CD4-positive, alpha-beta T cell treated with Interleukin-10 for 1 hour (primary cell): ENCODE measurements at places on chromosomes 1 and 21.

GRCh38 chr1:159205225-159205624, 550 bp downstream of the ACKR1 start:
- DNase-seq: no peak

DNA sequence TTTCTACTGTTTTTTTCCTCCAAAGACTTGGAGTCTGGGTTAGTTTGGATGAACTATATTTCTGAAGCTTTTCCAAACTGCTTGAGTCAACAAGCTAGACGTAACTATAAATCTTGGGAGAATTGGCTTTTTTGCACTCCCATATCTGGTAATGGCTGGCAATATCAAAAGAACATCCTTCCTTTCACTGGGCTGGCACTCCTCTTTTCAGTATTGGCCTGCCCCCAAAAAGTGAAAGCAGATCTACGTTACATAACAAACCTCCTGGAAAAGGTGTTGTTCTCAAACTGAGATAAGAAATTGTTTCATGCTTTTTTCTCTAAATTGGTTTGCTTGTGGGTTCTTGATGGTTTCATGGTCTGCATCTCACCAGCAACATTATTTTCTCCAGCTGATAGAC, 499.3 kb downstream of the NEGR1 start:
- DNase-seq: no peak

DNA sequence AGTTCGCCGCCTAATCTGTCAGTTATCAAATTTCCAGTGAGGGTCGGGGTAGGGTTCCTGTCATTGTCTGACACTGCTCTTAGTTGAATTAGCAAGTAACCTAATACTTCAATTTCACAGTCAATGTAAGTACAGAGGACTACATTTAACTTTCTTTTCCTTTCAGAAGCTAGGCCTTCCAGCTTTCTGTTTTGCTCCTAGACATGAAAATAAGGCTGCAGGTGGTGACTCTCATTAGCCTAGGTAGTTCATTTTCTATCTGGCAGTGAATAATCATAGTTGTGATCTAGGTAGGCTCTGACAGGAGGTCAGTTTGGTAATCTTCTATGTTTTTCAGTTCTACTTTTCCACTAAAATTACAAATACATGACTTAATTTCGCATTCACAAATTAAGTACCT, 783.1 kb downstream of the MRPL39 start:
- DNase-seq: no peak

GRCh38 chr1:226641671-226642231, 93.2 kb downstream of the STUM start:
- DNase-seq: no peak

DNA sequence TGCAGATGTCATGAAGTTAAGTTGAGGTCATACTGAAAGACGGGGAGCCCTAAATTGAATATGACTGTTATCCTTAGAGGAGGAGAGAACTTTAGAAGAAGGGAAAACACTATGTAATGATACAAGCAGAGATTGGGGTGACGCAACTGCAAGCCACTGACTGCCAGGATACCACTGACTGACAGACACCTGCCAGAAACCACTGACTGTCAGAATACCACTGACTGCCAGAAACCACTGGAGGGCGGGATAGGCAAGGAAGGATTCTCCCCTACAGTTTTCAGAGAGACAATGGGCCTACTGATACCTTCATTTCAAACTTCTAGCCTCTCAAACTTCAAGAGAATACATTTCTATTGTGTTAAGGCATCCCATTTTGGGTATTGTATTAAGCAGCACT, 388.7 kb downstream of the USH2A start:
- no peak for DNase-seq

DNA sequence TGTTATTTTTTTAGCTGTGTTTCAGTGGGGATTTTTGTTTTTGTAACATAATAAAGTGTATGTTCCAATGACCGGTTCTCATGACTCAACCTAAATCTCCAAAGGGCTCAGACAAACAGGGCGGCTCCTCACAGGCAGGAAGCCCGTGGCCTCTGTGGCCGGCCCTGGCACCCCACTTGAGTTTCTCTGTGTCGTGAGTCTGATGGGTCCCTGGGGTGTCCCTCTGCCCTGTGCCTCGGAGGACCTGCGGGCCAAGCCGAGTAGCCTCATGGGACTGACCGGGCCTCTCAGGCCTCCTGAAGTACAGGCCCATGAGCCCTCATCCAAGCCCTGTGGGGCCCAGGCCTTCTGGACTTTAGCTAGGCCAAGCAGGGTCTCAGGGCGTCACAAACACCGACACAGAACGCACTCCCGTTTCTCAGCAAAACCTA, 16.1 kb upstream of the CCDC27 start:
- DNase-seq: no peak

GRCh38 chr21:45078371-45078770, 4.0 kb downstream of the ADARB1 start:
- DNase-seq: no peak

- DNase-seq: no peak
These were observed 3.8 kb downstream of the NCDN start for GRCh38 chr1:35561297-35561971.

GRCh38 chr1:3222042-3222692, 153.2 kb downstream of the PRDM16 start:
- no peak for DNase-seq

GRCh38 chr1:225544263-225544662, 108.7 kb downstream of the ENAH start:
- no peak for DNase-seq

GRCh38 chr1:238492271-238492670, 601.5 kb upstream of the ZP4 start:
- no peak for DNase-seq

DNA sequence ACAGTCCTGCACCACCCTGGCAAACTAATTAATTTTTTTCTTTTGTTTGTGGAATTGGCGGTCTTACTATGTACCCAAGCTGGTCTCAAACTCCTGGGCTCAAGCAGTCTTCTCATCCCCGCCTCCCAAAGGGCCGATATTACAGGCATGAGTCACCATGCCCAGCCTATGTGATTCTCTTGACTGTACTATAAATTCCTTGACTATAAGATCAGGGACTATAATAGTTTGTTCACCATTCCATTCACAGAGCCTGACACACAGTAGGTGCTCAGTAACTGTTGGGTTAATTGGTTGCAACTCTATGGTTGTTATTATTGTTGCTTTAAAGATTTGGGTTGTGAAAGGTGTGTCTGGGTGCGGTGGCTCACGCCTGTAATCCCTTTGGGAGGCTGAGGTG, 17.2 kb downstream of the DAP3 start:
- DNase-seq: no peak

- no peak for DNase-seq
These were observed 20.3 kb downstream of the RIMS3 start for GRCh38 chr1:40645118-40645680.

GRCh38 chr1:172122381-172122780, 281.1 kb downstream of the DNM3 start:
- DNase-seq: no peak

DNA sequence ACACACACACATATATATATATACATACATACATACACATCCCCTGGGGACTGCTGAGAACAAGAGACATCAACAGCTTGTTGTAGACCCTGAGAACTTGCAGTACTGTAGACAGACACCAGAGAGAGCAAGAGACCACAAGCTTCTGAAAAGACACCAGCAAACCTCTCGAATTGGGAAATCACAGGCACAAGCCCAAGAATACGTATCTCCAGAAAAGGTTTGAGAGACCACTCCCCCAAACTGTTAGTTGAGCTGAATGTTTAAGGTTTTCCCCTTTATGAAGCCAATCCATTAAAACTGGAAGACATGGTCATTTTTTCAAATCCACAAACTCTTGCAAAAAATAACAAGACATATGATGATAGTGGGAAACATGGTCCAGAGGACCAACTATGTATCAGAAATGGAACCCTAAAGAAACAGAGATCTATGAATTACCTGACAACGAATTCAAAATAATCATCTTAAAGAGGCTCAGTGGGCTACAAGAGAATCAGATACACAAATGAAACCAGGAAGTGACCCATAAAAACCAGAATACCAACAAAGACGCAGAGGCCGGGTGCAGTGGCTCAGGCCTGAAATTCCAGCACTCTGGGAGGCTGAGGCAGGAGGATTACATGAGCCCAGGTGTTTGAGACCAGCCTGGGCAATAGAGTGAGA, 45.1 kb downstream of the SLC2A1 start:
- DNase-seq: peak; percentile 86

GRCh38 chr1:54872036-54872331, 15.0 kb downstream of the DHCR24 start:
- no peak for DNase-seq

GRCh38 chr1:223203034-223203408, 60.0 kb upstream of the TLR5 start:
- DNase-seq: no peak

GRCh38 chr1:234866007-234866866, 256.3 kb upstream of the IRF2BP2 start:
- peak; percentile 7 for DNase-seq

- DNase-seq: no peak
These were observed 81.4 kb downstream of the ASTN1 start for GRCh38 chr1:177082855-177083693.

- no peak for DNase-seq
These were observed 33.2 kb upstream of the RBM15 start for GRCh38 chr1:110305900-110306420.

DNA sequence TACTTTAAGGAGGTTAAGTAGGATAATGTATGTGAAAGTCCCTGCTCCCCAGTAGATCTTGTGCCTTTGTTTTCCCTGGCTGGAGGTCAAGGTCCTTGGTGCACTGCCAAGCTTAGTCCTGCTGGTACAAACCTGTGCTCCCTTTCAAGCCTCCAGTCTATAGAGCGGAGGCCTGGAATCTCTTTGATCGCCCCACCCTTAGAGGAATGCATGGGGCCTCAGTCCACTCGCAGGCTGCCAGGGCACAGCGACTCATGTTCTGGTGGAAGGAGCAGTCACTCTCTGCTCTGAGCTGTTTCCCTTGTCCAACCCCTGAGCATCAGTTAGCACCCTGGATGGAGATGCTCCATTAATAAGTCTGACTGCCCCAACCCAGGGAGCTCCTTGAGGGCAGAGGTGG, 121.8 kb downstream of the HMGB4 start:
- no peak for DNase-seq

DNA sequence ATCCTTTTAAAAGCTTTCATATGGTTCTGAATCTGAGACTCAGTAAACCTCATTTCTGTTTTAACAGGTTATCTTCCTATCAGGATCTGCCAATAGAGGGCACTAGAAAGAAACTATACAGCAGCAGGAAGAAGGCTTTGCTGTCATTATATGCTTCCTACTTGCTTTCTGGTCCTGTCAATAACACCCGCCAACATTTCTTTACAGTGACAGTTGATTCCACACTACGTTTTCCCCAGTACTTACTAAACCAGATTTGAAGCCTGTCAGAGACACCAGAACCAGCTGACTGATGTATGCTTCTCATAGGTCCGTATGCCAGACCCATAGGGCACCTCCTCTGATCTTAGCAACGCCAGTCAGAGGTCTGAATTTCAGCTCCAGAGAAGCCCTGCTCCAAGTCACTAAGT, 341.0 kb upstream of the NEGR1 start:
- no peak for DNase-seq

DNA sequence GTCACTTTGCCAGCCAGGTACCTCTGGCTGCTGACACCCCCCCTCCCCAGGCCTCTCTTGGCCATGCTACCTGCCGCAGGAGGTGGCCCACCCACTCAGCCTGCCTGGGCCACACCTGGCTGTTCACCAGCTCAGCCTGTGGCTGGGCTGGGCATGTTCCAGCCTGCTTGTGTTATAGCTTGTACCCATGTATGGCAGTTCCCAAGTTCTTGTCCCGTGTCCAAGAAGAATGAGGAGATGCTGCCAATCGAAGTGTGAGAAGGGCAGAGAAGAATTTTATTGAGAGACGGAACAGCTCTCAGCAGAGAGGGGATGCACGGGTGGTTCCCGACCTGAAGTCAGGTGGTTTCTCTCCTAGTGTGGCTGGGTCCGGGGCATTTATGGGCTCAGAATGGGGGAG, 3.9 kb upstream of the MMEL1 start:
- no peak for DNase-seq

DNA sequence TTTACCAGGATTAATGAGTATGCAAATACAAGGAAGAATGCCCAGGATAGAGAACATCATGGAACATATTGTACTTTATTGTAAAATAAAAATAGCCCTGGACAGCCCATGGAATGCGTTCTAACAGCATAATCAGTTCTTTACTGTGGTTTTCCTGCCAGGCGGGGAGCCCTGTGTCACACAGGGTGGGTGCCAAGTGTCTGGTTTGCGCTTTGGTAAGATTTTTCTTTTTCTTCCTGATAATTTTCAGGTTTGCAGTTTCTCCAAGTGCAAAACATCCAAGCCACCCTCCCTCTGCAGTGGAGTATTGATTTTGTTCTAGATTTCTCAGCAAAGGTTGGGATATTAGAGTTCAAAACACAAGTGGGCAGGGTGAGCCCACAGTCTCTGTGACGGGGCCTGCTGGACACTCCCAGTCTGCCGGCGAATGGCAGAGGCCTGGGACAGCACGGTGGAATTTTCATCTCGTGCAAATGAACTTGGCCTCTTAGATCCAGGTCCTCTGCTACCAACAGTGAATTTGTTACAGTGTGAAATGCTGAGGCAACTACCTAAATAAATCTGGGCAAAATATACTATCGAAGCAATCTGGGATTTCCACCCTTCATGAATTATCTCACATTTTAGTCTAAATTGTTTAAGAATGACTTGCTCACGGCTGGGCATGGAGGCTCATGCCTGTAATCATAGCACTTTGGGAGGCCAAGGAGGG, 15.6 kb upstream of the KCNJ15 start:
- no peak for DNase-seq

DNA sequence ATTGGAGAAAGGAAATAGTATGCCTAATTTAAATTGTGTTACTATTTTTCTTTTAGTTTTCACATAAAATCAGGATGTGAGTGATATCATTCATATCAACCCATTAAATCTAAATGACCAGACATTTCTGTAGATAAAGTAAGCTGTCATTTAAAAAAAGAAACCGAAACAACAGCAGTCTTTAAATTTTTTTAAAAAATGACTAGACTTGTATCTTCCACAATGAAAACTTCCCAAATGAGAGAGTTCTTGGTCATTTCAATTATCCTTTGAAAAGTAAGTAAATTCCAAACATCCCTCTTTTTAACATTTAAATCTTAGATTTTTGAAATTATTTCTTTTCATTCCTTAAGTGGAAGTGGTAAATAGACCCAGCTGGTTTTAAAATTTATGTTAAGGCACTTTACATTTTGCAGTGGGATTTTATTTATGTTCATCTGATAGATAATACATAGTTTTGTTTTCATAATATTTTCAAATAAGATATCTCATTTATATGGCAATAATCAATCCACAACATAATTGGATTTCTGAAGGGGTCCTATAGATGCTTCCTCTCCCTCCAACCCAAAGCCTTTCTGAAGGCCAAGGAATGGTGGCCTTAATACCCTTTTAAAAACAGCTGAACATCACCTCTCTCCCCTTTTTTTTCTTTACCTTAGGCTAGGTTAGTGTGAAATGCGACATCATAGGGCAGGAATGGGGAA, 3.1 kb downstream of the FOXD3 start:
- no peak for DNase-seq

GRCh38 chr1:9758559-9759121, 65.1 kb downstream of the CLSTN1 start:
- DNase-seq: no peak

DNA sequence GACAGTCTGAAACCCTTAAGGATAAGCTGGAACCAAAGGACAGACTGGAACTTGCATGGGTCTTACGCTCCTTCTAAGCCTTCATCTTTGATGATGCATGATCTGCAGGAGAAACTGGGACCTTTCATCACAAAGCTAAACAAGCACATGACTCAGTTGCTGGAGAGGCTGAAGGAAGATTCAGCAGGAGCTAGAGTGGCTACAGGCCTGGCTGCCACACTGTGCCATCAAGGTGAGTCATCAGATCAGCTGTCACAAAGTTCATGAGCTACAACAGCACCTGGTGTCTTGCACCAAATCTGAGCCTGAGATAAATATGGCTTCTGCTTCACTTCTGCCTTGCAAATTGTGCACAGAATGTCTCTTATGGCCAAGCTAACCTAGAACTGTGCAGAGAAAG, 95.5 kb upstream of the MARK1 start:
- no peak for DNase-seq
